ENCODE measurements at places on chromosomes 12 and 14.

- no peak for DNase-seq
These were observed 11.8 kb upstream of the SYNE2 start for GRCh38 chr14:63840981-63841380.

- no peak for DNase-seq
These were observed 100.1 kb downstream of the PAH start for GRCh38 chr12:102816816-102817434.

GRCh38 chr12:71092290-71092689 is 65.5 kb downstream of the TSPAN8 start:
- DNase-seq, result no peak

GRCh38 chr12:95553197-95553943 is 2.1 kb upstream of the USP44 start:
- no peak for DNase-seq

DNA sequence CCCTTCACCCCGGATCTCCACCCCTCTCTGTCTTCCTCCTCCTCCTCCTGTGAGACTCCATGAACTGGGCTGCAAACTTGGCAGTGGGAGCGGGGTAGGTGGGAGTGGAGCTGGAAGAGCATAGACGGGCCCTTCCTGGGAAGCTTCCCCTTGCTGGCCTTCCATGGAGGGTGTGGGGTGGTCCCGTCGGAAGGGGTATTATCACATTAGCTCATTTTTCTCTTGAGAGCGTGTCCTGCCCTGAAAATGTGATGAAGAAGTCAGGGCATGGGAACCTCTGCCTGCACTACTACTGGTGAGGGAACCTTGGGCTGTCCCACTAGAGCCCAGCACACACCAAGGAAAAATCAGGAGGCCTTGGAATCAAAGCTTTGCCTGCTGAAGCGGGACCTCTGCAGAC is 66.5 kb downstream of the CACNA1C start:
- DNase-seq, result no peak

DNA sequence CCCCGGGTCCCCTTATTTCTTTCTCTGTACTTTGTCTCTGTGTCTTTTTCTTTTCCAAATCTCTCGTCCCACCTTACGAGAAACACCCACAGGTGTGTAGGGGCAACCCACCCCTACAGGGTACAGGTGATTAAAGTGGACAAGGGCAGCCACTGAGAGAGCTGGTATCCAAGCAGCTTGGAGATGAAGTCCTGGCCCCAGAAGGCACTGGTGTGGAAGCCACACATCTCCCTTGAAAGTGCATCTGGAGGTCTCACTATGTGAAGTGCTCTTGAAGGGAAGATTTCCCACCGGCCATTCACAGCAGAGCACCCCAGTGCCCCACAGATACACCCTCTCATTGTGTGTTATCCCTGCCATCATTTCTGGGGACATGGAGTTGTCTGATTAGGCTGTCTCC is 6.3 kb upstream of the BICD1 start:
- no peak for DNase-seq

DNA sequence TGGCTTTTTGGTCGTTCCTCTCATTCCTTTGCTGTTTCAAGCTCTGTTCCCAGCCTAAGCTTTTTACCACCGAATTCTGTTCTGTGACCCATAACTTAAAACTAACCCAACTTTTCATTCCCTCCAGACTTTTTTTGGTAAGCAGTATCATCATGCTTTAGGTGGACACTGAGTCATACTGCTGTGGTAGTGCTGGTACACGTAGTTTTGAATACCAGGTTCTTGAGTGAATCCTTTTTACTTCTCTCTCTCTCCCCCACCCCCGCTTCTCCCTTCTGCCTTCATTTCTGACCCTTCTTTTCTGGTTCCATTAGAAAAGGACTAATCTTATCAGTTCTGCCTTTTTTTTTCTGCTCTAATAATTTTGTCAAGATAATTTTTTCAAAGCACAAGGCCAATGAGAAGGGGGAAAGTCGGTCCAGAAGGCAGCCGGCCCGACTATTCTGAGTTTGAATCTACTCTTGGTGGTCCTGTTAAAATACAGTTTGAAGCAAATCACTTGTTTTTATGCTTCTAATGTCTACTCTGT is 2.3 kb upstream of the MDM2 start:
- no peak for DNase-seq

GRCh38 chr14:23056956-23057756 is at the start of gene CDH24:
TSS of gene CDH24 (minus strand) at chr14:23057520. CDS start at chr14:23055733, 1,787 bp downstream.
- peak; percentile 83 for DNase-seq

DNA sequence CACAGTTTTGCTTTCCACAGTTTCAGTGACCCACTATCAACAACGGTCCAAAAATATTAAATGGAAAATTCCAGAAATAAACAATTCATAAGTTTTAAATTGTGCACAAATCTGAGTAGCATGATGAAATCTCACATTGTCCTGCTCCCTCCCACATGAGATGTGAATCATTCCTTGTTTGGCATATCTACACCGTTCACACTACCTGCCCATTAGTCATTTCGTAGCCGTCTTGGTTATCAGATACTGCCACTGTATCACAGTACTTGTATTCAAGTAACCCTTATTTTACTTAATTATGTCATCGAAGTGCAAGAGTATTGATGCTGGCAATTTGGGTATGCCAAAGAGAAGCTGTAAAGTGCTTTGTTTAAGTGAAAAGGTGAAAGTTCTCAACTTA is 145.3 kb downstream of the SLC5A8 start:
- no peak for DNase-seq

DNA sequence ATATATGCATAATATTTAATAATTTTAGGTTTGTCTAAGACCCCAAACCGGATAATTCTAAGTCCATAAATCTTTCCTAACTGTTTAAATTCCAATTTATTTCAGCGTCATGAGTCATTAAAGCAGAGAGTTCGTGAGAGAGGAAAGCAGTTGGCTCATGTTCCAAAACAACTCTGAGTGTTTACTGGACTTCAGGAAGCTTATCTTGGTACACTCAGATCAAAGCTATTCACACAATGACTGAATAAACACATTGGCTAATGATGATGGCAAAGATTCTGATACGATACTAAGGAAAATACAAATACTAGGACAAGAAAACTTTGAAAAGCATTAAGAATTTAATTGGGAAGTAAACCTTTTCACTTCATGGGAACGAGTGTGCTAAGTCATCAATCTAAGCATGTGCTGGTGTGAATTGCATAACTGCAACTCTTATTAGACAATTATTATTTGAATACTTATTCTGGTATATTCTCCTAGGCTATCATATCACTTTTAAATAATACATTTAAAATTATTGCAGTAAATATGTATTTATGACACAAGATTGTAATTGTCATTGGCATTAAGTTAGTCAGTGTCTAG is 34.8 kb upstream of the CLEC14A start:
- no peak for DNase-seq

- no peak for DNase-seq
These were observed 41.6 kb downstream of the DAD1 start for GRCh38 chr14:22547313-22547947.

GRCh38 chr14:21711360-21711961 is 37.8 kb upstream of the OR4E1 start:
- no peak for DNase-seq

GRCh38 chr14:54650331-54650958 is 83.5 kb downstream of the SAMD4A start:
- no peak for DNase-seq

GRCh38 chr12:59999291-59999690 is 403.5 kb downstream of the SLC16A7 start:
- no peak for DNase-seq

DNA sequence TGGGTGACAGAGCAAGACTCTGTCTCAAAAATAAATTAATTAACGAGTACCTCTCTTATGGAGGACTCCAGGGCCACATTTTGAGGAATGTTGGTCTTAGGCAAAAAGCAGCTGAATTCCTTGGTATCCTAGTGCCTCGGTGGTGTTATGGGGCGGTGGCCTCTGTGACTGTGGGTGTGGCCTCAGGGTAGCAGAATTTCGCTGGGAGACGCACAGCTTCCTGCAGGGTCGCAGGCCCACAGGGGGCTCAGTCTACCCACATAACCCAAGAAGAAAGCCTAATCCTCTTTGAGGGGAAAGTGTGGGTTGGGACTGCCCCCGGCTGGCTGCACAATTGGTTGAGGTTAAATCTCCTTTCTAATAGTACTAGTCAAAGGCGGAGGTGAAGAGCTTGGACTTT is 11.2 kb upstream of the SERPINA4 start:
- no peak for DNase-seq

- no peak for DNase-seq
These were observed 332.3 kb downstream of the TMEM121 start for GRCh38 chr14:105858676-105859025.

GRCh38 chr12:68028647-68029046 is 39.4 kb downstream of the IFNG-AS1 start:
- DNase-seq, result no peak

DNA sequence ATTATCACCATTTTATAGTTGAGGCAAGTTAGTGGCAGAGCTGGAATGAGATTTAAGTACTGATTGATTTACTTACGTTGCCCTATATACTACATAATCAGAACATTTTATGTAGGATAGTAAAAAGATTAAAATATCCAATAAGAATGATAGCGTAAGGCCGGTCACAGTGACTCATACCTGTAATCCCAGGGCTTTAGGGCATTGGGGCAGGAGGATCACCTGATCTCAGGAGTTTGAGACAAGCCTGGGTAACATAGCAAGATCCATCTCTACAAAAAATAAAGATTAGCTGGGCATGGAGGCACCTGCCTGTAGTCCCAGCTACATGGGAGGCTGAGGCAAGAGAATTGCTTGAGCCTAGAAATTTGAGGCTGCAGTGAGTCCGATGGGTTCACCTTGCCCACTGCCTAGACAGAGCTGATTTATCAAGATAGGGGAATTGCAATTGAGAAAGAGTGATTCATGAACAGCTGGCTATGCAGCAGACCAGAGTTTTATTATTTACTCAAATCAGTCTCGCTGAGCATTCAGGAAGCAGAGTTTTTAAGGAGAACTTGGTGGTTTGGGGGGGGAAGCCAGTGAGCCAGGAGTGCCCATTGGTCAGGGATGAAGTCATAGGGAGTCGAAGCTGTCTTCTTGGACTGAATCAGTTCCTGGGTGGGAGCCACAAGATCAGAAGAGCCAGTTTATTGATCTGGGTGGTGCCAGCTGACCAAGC is 24.7 kb upstream of the SGPP1 start:
- no peak for DNase-seq

- DNase-seq, result no peak
These were observed 131.1 kb downstream of the FBXL14 start for GRCh38 chr12:1463073-1463905.

- no peak for DNase-seq
These were observed 478.2 kb downstream of the TMEM117 start for GRCh38 chr12:44314007-44314500.

DNA sequence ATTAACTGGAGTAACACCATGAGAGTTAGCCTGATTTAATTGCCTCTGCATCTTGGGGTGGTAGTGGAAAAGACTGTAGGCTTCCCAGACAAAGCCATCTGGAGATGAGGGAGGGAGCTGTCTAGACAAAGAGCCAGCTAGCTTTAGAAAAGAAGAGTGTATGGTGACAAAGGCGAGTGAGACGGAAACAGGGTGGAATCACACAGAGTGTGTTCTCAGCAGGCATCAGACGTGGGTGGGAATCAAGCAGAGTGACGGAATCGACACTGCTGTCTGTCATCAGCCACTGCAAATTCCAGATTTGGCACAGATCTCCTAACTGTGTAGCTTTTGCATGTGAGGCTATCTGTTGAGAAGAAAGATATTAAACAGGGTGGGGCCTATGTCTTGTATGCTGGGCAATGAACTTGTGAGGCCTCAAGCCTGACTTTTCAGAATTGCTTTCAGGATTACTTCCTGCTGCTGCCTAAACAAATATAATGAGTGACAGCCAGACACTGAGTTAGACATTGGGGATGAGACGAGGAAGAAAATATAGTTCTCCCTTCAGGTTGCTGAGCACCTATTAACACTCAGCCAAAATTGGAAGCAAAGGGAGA is 236.5 kb upstream of the GRIP1 start:
- no peak for DNase-seq

DNA sequence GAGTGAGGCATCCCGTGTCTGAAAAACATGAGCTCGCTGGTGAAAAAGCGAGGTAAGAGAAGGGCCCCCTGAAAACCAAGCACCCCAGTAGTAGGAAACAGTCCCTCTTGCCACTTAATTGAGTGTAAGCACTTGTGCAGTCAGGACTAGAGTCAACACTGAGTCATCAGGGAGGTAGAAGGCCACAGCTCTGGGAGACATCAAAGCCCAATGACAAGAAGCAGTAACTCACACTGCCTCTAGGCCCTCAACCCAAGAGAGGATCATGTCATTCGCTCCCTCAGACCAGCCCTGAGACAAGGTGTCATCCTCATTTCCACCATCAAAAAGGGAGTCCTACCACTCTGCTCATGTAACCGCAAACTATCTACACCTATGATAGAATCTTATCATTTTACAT is 17.8 kb downstream of the POMT2 start:
- DNase-seq, result no peak

- DNase-seq, result no peak
These were observed 26.9 kb upstream of the FERMT2 start for GRCh38 chr14:52977798-52978197.

DNA sequence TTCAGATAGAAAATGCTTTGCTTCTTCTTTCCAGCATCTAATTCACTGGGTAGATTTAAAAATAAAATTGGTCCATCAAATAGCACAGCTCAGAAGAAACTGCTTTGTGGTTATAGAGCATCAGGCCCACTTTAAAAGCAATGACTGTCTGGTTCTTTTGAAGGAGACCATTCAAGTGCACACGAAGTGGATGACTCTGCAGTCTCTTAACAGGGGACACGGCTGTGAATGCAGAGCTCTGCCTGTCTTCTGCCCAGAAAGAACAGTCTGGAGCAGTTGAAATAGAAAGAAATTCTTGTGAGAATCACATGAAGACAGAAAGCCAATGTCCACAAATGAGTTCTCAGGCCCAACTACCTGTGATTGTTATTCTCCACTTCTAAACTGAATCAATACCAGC is 138.7 kb upstream of the PLEKHA5 start:
- DNase-seq, result no peak

DNA sequence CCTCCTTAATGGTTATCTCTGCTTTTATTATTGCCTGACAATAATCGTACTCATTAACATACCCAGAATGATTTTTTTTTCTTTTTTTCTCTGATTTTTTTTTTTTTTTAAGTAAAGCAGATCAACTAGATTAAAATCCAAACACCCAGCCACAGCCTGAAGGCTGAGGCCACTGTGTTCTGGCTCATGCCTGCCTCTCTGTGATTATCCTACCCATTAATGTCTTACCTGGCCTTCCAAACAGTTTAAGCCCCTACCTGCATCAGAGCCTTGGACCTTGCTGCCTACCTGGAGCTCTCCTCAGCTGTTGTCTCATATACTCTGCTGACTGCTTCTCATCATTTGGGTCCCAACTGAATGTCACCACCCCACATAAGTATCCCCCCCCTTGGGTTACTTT is 6.8 kb upstream of the TMED10 start:
- DNase-seq, result no peak

GRCh38 chr14:101359221-101360053 is 201.9 kb upstream of the DIO3 start:
- no peak for DNase-seq

GRCh38 chr12:24424889-24425600 is 475.6 kb upstream of the SOX5 start:
- DNase-seq, result no peak
